ENCODE measurements at places on chromosomes 7 and 10. TPM values are rescaled to one million over a fixed set of nuclear protein-coding genes. Genes with fewer than 3 reads are reported as not detected.
A peak's percentile ranks its signal among the peaks of the same experiment; 100 is the strongest.

DNA sequence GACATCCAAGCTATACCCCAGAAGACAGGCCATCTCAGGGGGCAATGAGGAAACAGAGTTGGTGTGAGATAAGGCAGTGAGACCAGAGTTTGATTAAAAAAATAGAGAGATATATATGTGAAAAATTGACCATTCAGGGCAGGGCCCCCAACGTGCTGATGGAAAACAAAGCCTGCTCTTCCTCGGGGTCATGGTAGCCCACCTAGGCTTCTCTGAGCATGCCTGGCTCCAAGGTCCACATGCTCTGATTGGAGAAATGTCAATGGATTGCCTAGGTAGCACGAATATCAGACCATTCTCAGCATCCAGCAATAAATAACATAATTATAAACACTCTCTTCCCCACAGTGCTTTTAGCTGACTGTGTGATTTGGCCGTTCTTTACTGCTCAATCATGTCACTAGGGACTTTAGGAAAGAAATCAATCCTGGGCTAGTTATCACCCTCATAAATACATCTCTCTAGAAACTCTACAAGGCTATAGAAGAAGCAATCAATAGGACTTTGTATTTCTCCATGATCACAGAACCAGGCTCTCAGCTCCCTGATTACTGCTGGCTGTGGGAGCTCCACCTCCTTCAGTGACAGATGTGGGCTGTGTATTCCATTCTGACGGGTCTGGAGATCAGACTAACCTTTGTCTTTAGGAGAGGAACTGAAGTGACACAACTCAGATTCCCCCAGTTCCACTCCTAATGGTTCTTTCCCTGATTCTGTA lies 766.4 kb downstream of the GRID1 start:
- H3K36me3 ChIP-seq: no peaks in the 10 kb centered on the region
- peaks cover 6% of the 10 kb centered on the region for H3K4me1 ChIP-seq
- no peak for DNase-seq
- no peak overlapping the region for H3K4me3 ChIP-seq
- no peaks in the 10 kb centered on the region for H3K27me3 ChIP-seq
- H3K27ac ChIP-seq: no peak overlapping the region

FOXI2 gene
- polyA plus RNA-seq: not detected

ZNF239 gene
- 1.6 TPM for polyA plus RNA-seq

DNA sequence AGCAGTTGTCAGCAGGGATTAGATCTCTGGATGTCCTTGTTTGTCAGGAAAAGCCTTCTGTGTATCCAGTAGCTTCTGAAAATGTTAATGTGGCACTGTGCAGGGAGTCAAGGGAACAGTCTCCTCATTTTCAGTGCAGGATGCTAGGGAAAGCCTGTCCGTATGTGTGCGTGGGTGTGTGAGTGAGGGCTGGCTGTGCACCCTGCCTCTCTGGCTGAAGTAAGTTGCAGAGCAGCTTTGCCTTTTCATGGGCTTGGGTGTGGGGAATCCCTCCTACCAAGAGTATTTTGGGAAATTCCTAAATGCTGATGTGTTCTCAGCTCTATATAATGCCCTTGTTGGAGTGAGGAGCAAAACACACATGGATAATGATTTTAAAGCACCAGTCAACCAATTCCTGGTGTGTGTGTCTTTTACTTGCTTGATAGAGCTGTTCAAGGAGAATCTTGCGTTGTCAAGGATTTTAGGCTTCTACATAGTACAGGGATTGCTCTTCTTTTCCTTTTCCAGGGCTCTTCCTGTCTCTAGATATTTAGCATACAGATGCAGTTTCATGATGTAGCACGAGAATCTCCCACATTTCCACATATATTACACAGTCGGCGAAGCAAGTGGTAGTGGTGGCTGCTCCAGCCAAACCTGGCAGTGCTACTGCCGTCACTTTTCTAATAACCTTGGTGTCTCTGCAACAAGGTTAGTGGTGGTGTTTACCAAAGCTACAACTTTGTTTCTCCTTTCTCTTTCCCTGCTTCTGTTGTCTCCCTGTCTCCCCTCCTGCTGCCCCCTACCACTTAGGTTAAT lies 92.8 kb downstream of the MCU start:
- H3K27me3 ChIP-seq: no peaks in the 10 kb centered on the region
- peaks cover 4% of the 10 kb centered on the region for H3K36me3 ChIP-seq
- H3K4me3 ChIP-seq: no peak overlapping the region
- H3K27ac ChIP-seq: no peak overlapping the region
- no peaks in the 10 kb centered on the region for H3K4me1 ChIP-seq

MALSU1 gene
- 82.6 TPM for polyA plus RNA-seq

- H3K36me3 ChIP-seq: peaks cover 3% of the 10 kb centered on the region
- no peak overlapping the region for H3K27ac ChIP-seq
- DNase-seq: no peak
- H3K4me3 ChIP-seq: no peak overlapping the region
- H3K27me3 ChIP-seq: no peaks in the 10 kb centered on the region
Measured at GRCh38 chr7:77570330-77571011, 33.4 kb downstream of the PTPN12 start.

CUBN gene
- polyA plus RNA-seq: 0.15 TPM

RAPGEF5 gene
- polyA plus RNA-seq: not detected

GRCh38 chr7:25124465-25125136 lies 459 bp downstream of the CYCS start:
- H3K36me3 ChIP-seq: peaks cover 27% of the 10 kb centered on the region
- H3K4me1 ChIP-seq: peaks cover 10% of the 10 kb centered on the region

GRCh38 chr10:21728618-21729017 lies 194.6 kb downstream of the MLLT10 start:
- H3K27me3 ChIP-seq: no peaks in the 10 kb centered on the region
- DNase-seq: no peak
- peaks cover 42% of the 10 kb centered on the region for H3K36me3 ChIP-seq
- H3K4me3 ChIP-seq: no peak overlapping the region

GRCh38 chr7:76302347-76303201 lies at the start of gene HSPB1:
TSS of gene HSPB1 (plus strand) at chr7:76302673. CDS start at chr7:76302713, 40 bp downstream.
- peak within 1 kb of the TSS; percentile 55 for H3K4me3 ChIP-seq
- peaks cover 15% of the 10 kb centered on the region for H3K4me1 ChIP-seq
- peak within 1 kb of the TSS; percentile 66 for H3K27ac ChIP-seq
- DNase-seq: peak; percentile 63

PNLIPRP2 gene
- not detected for polyA plus RNA-seq
